ENCODE measurements at places on chromosomes 3 and 15. TPM values are rescaled to one million over a fixed set of nuclear protein-coding genes. Genes with fewer than 3 reads are reported as not detected.
A peak's percentile ranks its signal among the peaks of the same experiment; 100 is the strongest.

PLA2G4F gene
- not detected for total RNA-seq

DNA sequence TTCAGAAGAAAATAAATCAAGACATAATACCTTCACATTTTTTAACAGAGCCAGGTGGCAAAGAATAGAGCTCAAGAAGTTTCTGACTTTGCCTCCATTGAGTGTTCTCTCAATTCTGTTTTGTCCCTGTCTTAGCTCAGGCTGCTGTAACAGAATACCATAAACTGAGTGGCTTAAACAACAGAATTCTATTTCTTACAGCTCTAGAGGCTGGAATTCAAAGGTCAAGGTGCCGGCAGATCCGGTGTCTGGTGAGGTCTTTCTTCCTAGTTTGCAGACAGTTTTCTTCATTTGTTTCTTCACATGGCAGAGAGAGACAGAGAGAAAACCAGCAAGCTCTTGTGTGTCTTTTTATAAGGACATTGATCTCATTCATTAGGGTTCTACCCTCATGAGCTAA is 25.6 kb downstream of the IQCH start:
- DNase-seq, result no peak

DNA sequence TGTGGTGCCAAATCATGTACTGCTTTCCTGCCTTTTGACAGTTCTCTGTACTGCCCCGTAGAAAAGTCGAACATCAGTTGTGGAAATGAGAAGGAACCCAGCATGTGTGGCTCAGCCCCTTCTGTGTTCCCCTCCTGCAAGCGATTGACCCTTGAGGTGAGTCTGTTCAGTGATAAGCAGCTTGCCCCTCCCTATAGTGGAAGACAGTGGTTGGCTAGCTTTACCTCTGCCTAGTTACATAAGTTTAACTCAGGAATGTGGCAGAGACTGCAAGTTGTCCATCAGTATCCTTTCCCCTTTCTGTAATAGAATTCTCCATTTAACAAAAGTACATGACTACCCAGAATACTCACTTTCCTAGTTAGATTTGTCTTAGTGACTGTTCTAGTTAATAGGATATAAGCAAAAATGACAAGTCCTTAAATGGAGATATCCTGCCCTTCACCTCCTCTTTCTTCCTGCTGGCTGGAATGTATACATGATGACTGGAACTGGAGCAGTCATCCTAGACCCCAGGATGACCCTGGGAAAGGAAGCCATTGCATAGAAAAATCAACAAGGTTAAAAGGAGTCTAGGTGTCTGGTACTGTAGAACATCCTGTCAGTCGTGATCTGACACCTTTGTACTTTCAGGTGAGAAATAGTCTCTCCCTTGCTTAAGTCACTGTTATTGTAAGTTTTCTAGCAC is 10.6 kb downstream of the SETMAR start:
- no peak for DNase-seq

MASP1 gene
- 1.4 TPM for total RNA-seq

- no peak for DNase-seq
Observed at GRCh38 chr3:99637016-99637367, 1.4 kb upstream of the COL8A1 start.

DNA sequence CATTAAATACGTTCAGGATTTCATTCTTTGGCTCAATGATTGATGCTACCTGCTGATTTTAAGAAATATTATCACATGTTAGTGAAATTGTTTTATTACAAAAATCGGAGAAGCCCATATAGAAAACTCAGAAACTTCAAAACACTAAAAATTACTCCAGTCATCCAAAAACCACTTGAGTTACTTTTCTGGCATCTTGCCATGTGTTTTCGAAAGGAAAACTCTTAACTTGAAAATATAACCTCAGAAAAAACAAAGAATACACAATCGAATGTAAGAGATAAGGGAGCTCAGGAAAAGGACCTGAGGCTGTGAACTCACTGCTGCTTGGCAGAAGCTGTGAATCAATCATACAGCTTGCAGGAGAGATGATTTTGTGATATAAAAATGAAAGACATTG is 151.3 kb upstream of the SLITRK3 start:
- DNase-seq, result no peak

TUSC7 gene
- not detected for total RNA-seq

- no peak for DNase-seq
Observed at GRCh38 chr3:164467007-164467406, 611.3 kb downstream of the SI start.

DNA sequence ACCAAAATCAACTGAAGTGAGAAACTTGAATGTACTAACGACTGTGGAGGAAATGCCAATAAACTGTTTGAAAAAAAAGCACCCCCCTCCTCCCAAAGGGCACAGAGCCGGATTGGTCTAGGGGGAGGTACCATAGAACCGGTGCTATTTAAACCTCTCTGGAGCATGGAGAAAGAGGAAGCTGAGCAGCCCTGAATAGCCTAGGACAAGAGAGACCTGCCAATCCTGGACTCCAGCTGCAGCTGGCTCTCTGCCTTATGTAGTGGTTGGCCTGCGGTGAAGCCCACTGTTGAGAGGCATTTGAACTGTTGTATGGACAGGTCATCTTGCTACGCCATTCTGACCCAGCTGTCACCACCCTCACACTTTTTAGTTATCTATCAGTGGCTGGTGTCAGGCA is 1.5 kb upstream of the SH3GL3 start:
- DNase-seq, result no peak

GRCh38 chr3:72220946-72221345 is 436.0 kb upstream of the PROK2 start:
- DNase-seq, result no peak

DNA sequence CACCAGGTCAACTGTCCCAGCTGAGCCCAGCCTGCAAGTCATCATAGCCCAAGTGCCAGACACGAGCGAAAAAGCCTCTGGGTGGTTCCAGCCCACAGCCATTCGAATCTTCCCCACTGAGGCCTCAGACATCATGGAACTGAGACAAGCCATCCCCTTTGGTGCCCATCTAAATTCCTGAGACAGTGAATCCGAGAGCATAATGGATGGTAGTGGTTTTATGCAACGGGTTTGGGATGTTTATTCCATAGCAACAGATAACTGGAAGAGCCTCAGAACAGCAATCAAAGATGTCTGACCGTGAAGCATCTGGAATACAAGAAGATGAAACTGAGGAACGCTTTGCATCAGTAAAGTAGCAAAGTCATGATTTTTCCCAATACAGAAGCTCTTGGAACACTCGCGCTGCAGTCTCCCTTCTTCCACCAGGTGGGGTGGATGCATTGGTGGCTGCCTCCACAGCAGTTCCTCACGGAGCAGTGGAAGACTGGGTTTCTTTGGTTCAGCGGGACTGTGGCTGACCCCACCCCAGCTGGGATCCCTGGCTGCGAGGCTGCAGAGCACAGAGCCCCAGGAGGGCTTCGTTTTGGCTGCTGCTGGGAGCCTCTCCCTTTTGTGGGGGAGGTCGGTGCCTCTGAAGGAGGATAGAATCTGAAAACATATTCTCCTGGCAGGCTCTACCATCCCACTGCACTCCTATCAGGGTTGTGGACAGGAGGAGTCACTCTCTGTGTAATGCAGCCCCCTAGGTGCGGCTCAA is 26.4 kb upstream of the PDE8A start:
- DNase-seq, result peak; percentile 39

Data from neural crest cell (in vitro differentiated cells).